ENCODE measurements at places on chromosomes 6 and 20.

DNA sequence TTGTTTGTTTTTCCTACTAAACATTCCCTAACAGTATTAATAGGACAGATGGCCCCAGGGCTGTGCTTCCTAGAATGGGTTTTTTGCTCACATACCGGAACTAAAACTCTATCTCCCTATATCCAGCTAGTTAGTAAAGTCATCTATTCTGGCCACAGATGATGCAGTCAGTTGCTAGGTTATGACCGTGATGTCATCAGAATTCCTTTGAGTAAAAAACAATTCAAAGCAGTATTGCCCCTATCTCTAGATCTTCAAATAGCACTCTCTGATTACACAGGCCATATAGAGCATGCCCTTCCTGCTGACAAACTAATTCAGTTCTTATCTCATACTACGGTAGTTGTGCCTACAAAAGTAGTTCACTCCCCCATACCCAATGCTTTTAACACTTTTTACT lies 17.9 kb upstream of the ZNF451 start:
- DNase-seq: no peak

DNA sequence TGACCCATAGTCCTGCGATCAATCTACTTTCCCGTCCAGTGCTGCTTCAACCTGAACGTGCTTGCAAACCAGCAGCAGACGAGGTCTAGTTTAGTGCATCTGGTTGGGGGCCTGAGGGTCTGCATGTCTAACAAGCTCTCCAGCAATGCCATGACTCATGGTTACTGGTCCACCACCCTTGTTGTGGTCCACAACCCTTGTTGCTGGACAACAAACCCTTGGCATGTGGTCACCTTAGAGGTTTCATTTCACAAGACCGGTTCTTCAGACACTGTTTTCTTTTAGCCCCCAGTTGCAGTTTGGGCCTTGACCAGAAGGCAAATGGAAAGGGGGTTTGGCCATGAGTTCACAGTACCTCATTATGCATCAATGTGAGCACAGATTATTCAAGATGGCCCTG lies 424.8 kb downstream of the QKI start:
- DNase-seq: no peak

- no peak for DNase-seq
These were observed 38.5 kb upstream of the AHI1 start for GRCh38 chr6:135535989-135536414.

- no peak for DNase-seq
These were observed 3.8 kb downstream of the CEBPB start for GRCh38 chr20:50194422-50194830.

DNA sequence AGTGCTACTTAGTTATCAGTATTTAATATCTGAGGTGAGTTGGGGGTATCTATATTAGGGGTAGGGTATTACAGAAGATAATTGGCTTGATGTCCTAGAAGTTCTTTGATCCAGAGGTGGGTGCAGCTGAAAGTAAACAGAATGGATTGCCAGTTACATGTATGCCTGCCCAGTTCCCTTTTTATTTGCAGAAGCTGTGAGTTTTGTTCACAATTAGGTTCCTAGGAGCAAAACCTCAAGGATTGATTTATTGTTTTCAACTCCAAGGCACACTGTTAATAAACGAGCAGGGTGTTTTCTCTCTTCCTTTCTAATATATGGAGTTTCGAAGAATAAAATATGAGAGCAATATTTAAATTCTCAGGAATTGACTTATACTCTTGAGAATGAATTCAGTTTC lies 129.0 kb downstream of the SULF2 start:
- DNase-seq: no peak

DNA sequence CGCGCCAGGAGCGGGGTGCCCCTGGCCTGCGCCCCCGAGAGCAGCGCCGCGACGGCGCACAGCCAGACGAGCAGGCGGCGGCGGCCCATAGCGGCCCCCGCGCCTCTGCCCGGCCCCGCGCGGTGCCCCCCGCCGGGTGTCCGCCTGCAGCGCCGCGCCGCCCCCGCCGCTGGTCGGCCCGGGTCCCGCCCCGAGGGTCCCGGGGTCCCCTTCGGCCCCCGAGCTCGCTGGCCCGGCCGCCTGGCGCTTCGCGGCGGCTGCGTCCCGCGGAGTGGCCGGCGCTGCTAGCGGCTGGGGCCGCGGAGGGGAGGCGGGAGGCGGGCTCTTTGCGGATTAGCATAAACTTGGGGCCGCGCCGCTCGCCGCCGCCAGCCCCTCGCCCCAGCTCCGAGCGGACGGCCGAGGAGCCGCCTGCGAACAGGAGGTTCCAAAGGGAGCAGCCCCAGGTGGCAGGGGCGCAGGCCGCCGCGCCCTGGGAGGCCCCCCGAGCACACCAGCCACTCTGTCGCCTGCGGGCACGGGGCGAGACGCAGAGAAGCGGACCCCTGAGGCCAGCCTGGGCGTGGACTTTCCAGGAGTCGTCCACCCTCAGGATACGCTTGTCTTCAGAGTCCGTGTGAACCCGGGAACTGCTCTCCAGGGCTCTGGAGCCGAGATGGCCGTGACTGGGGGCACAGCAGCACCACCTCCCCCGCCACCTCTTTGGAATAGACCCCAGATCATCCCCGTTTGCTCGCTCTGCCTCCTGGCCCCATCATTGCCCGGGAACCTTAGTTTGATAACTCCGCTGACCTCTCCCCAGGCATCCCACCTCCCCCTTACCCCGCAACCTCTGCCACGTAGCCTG lies at the start of gene EMILIN3:
Gene EMILIN3 (minus strand): TSS at position 273 of the 847 bp plus-strand sequence. CDS start 184 bp downstream, at position 89.
- DNase-seq: no peak

- DNase-seq: no peak
These were observed 150.4 kb upstream of the BMP5 start for GRCh38 chr6:56025795-56026194.

GRCh38 chr6:34341481-34341971 lies 50.9 kb downstream of the NUDT3 start:
- no peak for DNase-seq

GRCh38 chr6:71289039-71289801 lies 609 bp downstream of the OGFRL1 start:
- DNase-seq: no peak

GRCh38 chr6:150890346-150890745 lies 24.8 kb downstream of the MTHFD1L start:
- no peak for DNase-seq

DNA sequence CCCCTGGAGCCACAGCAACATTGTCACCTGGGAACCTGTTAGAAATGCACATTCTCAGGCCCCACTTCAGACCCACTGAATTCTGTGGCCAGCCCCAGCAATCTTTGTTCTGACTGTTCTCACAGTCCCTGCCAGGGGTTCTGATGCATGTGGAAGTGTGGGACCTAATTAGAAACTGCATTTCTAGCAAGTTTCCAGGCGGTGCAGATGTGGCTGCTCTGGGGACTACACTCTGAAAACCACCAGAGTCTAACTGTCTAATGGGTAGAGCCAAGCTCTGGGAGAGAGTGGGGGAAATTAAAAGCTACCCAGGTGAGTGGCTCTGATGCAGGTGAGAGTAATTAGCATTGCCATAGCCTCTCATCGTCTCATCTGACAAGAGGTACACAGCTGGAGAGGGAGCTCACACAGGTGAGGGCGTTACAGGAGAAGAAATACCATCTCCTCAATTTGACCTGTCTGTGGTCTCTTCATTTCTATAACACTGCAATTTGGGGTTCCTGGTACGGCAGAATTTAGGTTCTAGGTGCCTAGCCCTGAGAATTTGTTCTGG lies 66.0 kb downstream of the SNX5 start:
- DNase-seq: no peak

GRCh38 chr6:142856624-142857232 lies 88.2 kb downstream of the HIVEP2 start:
- no peak for DNase-seq

Measured in Panc1 (cell line).